Sigmoid colon (tissue), 7 donors: ENCODE measurements at places on chromosomes 5 and 9. TPM values are rescaled to one million over a fixed set of nuclear protein-coding genes. Genes with fewer than 3 reads are reported as not detected.

The DDX4 gene
- polyA plus RNA-seq = not detected

The SETD9 gene
- 34.2 TPM for polyA plus RNA-seq

The HACD4 gene
- polyA plus RNA-seq = 2.4 TPM

The PCDHB3 gene
- 0.23 TPM for polyA plus RNA-seq

The BARHL1 gene
- polyA plus RNA-seq = not detected

The PCDHGA11 gene
- 0.89 TPM for polyA plus RNA-seq

The BTNL9 gene
- 0.46 TPM for polyA plus RNA-seq

The CEP78 gene
- polyA plus RNA-seq = 2.5 TPM

The KIF2A gene
- 22.0 TPM for polyA plus RNA-seq

The PCDHB15 gene
- polyA plus RNA-seq = 0.23 TPM

The RMRP gene
- 480 TPM for polyA plus RNA-seq

The NSD1 gene
- 3.0 TPM for polyA plus RNA-seq

The TAF1L gene
- polyA plus RNA-seq = not detected

The PCDH1 gene
- 11.8 TPM for polyA plus RNA-seq
